Stimulated activated CD8-positive, alpha-beta memory T cell treated with anti-CD3 and anti-CD28 coated beads, Interleukin-15, amount 100 ng/mL, for 4 hours (primary cell): ENCODE measurements at places on chromosomes 4 and X.

DNA sequence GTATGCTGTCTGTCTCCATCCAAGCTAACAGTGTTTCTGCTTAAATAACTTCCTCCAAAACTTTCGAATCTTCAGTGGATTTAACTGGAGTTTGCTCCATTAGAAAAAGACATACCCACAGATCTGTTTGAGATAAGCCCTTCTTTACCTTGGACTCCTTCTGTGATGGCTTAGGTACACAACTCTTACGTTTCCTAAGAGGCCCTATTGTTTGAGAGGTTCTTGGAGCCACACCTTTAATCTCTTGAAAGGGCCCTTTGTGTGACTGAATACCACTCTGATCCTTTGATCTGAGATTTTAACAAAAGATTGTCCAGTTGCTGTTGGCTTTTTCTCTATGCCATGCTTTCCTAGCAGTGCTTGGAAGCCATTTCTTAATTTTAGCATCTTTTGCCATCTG, 92.5 kb downstream of the AKAP4 start:
- no peak for DNase-seq

- no peak for DNase-seq
Observed at GRCh38 chr4:108813261-108813660, 50.4 kb upstream of the ETNPPL start.

DNA sequence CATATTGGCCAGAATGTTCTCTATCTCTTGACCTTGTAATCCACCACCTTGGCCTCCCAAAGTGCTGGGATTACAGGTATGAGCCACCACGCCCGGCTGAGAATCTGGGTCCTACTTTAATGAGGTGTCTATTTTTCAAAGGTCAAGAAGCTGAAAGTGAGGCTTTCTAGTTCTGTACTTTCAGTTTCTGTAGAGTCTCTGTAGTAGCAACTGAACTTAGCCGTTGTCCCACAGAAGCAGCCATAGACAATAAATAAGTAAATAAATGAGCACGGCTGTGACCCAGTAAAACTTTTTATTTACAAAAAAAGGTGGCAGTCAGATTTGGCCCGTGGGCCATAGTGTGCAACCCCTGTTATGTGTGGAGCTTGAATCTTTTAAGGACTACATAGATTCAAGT, 92.0 kb downstream of the FNIP2 start:
- DNase-seq = no peak

GRCh38 chrX:6223516-6223915, 5.2 kb downstream of the NLGN4X start:
- DNase-seq = no peak
